ENCODE measurements at places on chromosomes 3 and 15. TPM values are rescaled to one million over a fixed set of nuclear protein-coding genes. Genes with fewer than 3 reads are reported as not detected.

The PRR20G gene
- total RNA-seq, result not detected

The GPR15 gene
- total RNA-seq, result not detected

The GPR171 gene
- total RNA-seq, result 0.15 TPM

The GUCA1C gene
- total RNA-seq, result not detected

The FOXL2NB gene
- total RNA-seq, result not detected

The TMOD2 gene
- 32.0 TPM for total RNA-seq

The MYO1E gene
- 157 TPM for total RNA-seq

The EHHADH gene
- 9.8 TPM for total RNA-seq

The TFRC gene
- 116 TPM for total RNA-seq

The MESP2 gene
- total RNA-seq, result not detected

The RAB5A gene
- 103 TPM for total RNA-seq

The TM4SF4 gene
- total RNA-seq, result not detected

The IL5RA gene
- 0.46 TPM for total RNA-seq

The CCDC33 gene
- not detected for total RNA-seq

The ARPIN gene
- total RNA-seq, result 17.2 TPM

The EBLN2 gene
- total RNA-seq, result 5.0 TPM

The FMN1 gene
- total RNA-seq, result 340 TPM

The PTH1R gene
- 0.31 TPM for total RNA-seq

The SIDT1 gene
- total RNA-seq, result under 0.01 TPM

The LYZL4 gene
- not detected for total RNA-seq

The IL12A gene
- total RNA-seq, result not detected

The BUB1B gene
- total RNA-seq, result 21.1 TPM

The CIB2 gene
- total RNA-seq, result 12.0 TPM

The MKRN2OS gene
- not detected for total RNA-seq

The AQP9 gene
- not detected for total RNA-seq

The FAM81A gene
- total RNA-seq, result 2.9 TPM
